ENCODE measurements at places on chromosomes 2 and 18.
A peak's percentile ranks its signal among the peaks of the same experiment; 100 is the strongest.

DNA sequence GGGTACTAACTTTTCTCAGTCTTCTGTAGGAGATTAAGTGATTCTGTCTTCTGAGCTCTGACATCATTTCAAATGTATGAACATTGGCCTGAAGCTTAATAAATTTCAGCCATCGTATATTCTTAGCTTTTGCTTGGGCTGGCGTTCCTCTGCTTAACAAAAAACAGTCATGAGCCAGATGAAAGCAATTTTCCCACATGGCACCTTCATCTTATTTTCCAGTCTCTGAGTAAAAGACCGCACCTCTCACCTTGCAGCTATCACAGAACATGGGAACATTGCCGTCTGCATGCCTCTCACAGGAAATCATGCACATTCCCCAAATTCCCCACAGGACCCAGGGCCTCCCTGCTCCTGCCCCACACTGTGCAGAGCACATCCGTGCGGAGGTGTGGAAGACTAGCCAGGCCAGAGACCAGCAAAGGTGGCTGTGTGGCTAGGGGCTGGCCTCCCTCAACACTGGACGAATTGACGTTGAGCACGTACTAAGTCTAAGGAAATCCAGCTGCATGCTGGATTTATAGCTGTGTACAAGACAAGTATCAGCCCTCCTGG is 531.8 kb upstream of the ID2 start:
- DNase-seq, result no peak

GRCh38 chr2:57908736-57909161 is 137.9 kb upstream of the VRK2 start:
- no peak for DNase-seq

DNA sequence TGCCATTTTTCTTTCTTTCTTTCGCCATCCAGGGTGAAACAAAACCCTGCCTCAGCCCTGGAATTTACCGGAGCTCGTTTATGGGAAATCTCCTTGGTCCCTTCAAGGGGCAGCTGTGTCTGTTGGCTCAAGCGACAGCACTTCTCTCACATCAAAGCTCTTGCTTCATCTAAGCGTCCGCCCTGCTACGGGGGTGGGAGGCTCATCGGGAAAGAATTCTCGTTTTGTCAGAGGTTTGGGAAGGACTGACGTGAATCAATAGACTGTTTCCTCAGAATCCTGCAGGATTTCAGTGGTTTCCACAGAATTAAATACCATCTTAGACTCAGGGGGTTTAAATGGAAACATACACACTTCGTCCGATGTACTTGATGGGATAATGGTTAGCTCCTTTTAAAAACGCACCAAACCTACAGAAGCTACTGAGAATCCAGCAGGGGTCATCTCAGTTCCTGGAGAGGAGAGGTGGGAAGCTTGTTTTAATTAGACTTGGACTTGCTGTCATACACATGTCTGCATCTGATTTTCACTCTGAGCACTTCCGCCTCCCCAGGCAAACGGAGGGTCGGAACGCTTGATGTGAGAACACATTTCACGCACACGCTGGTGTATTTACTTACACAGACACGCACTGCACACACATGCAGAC is 91.6 kb downstream of the ASB1 start:
- DNase-seq, result no peak

- DNase-seq, result no peak
Measured at GRCh38 chr2:231590614-231591013, 2.0 kb upstream of the TEX44 start.

GRCh38 chr18:49725809-49726674 is 87.3 kb downstream of the ACAA2 start:
- peak; percentile 72 for DNase-seq

DNA sequence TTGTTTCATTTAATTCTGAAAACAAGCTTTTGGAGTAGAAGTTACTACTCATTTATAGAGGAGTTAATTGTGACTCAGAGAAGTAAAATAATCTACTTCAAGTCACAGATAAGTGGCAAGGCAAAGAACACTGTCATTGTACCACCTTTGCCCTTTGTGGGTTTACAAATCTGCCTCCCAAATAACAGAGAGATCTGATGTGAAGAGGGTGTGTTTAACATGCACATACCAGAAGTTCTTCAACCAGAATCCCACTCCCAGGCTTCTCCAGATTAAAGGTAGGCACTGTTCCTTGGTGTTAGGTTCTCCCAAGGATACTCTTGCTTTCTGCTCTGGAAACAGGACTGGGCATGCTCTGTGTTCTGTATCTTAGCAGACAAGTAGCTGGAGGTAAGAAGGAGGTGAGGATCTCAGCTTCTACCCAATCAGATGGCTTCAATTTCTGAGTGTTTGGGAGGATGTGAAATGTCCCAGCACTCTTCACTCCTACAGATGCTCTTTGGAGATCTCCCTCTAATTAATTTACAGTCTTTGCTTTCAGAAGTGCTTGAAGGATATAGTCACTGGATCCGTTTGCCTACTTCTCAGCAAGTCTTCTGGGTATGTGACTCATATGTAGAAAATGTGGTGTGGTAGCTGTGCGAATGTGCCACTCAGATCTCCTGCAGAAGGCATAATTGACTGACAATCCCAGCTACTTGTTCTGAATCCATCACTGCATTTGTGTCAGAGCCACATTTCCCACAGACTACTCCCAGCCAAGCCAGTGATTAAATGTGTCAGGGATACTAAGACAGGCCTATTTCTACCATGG is 111.1 kb downstream of the KLHL14 start:
- no peak for DNase-seq

- no peak for DNase-seq
Measured at GRCh38 chr2:173058673-173059072, 17.0 kb upstream of the MAP3K20 start.

- no peak for DNase-seq
Measured at GRCh38 chr2:54308782-54309181, 52.8 kb upstream of the TSPYL6 start.

GRCh38 chr2:226551522-226552250 is 247.9 kb downstream of the IRS1 start:
- no peak for DNase-seq

- no peak for DNase-seq
Measured at GRCh38 chr18:45518311-45519155, 96.7 kb upstream of the SLC14A2 start.

- DNase-seq, result no peak
Measured at GRCh38 chr2:111678161-111678560, 205.8 kb downstream of the ANAPC1 start.

- peak; percentile 74 for DNase-seq
Measured at GRCh38 chr2:231680992-231681852, 27.1 kb upstream of the PTMA start.

- DNase-seq, result no peak
Measured at GRCh38 chr2:221060376-221060775, 511.7 kb downstream of the EPHA4 start.

DNA sequence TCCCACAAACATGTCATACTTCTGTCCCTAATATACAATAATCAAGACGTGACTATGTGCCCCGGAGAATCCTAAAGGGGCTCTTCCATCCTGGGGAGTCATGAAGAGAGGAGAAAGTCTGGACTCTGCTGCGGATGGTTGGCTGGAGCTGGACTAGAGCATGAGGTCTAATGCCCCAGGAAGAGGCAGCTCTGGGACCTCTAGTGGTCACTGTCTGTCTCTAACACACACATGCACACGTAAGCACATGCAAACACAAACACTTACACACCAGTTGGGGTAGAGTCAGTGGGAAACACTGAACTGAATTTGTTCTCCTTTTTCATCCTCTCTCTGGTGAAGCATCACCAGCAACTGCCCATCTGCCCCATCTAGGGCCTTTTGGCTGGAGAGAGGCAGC is 271.6 kb downstream of the TDRD15 start:
- DNase-seq, result peak; percentile 36

- DNase-seq, result no peak
Measured at GRCh38 chr2:229578052-229578846, 136.1 kb downstream of the DNER start.

GRCh38 chr18:1294229-1294628 is 389.6 kb downstream of the ADCYAP1 start:
- DNase-seq, result no peak

GRCh38 chr2:230974096-230974913 is 21.6 kb upstream of the SPATA3 start:
- DNase-seq, result no peak

DNA sequence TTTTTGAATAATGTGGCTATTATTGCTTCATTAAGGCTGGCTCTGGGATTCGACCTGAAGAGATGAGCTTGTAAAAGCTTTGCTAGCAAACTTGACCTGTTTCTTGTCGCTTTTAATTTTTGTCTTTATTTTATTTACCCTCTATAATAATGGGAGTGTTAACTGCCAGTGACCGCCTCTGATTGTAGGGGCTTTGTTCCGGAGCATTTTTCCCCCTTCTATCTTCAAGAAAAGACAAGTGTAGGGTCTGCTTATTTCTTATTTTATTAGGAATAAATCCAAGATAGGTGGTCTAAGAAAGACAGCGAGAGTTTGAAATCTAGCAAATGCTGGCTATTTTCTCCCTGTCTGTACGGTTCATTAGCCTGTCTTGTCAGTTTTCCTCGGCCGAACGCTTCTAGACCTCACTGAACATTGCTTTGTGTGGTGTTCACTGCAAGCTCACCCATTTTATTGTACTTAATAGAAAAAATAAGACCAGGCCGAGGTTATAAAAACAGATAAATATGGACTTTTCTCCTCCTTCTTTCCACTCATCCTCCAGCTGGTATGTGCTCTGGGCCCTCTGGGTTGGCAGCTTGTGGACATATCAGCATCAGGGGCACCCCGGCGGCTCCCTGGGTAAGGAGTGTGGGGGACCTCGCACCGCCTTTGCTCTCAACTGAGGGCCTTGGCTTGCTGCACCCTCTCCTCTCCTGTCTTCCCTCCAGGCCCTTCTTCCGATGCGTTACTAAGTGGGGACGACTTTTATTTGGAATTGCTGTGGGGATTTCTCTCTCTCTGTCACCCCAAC is 8.5 kb downstream of the MEIS1 start:
- no peak for DNase-seq

GRCh38 chr2:221402072-221402471 is 170.0 kb downstream of the EPHA4 start:
- DNase-seq, result no peak

DNA sequence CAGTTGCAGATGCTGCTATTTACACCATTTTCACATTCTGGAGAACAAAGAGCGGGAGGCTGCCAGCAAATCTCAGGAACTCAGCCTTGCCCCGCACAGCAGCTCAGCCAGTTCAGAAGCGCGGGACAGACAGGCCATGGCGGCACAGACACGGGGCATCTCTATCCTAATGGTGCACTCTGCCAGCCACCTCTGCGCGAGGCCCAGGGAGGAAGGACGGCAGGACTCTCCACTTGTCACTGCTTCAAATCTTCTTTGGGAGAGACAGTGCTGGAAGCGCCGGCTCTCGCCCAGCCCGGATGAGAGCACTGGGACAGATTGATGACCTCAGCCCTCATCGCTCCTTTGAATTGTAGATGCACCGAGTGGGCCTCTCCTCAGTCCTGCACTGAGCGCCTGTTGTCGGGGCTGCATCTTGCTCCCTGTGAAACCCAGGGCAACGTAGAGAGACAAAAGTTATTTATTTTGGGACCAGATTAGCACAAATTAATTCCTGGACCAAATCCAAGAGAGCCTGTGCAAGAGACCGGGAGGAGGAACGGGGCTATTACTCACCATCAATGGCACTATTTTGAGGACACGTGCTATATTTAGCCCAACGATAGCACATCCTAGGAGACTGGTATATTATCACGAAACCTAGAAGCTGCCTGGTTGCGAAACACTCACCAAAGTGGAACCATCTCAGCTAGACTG is 211.4 kb upstream of the SMIM21 start:
- no peak for DNase-seq

DNA sequence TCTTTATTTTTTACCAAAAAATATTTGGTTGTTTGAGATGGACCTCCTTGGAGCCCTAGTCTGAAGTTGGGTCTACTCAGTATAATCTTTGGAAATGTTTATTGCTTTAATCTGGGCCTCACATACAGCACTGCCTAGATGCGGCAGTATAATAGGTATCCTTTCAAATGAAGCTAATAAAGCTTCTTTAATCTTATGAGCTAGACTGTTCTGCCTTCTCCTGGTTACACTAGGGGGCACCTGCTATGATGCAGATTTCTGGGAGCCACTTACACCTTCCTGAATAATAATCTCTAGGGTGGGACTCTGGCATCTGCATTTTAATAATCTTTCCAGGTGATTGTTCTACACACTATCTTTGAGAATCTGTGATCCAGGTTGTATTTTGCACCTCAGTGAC is 169.7 kb upstream of the SESTD1 start:
- no peak for DNase-seq

DNA sequence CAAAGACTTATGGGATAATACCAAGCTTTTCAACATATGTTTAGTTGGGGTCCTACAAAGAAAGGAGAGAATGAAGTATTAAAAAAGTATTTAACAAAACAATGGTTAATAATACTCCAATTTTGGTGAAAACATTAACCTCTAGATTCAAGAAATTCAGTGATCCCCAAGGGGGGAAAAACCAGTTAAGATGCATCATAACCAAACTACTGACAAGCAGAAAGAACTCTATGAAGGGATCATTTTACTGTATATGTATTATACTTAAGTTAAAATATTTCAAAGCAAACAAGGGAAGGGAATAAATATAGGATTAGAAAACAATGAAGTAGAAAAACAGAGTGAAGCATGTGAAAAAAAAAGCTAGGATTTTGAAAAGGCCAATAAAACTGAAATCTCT is 8.7 kb downstream of the CNRIP1 start:
- no peak for DNase-seq

DNA sequence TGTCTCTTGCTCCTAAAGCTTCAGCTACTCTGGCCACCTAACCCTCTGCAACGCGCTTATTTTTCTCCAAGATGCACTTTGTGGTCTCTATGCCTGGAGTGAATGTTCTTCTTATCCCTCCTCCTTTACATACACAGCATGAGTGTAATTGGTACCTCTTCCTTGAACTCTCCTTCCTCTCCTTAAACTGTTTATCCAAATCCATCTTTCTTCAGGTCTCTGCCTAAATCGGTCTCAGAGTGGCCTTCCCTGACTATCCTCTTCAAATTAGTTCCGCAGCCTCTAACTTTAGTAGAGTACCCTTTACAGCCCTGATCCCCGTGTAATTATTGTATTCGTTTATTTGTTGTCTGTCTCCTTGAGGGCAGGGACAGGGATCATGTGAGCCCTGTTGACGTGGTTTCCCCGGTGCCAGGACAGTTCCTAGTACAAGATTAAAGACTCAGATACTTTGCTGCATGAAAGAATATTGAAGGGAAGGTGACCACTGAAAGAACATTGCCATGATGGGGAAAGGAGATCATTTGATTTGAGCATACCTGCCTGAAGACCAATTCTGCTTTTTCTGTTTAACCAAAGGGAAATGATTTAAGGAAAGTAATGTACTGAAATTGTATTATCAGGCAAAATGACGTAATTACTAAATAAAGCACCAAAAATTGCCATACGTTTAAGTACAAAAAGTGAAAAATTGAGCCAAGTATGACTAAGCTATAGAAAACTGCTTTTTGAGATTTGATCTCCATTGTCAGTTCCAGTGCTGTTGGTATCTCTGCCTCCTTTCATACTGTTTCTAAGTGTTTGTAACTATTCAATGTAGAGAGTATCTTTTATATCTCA is 1.2 kb downstream of the CNOT9 start:
- peak; percentile 24 for DNase-seq
